ENCODE measurements at places on chromosomes 3 and 15. TPM values are rescaled to one million over a fixed set of nuclear protein-coding genes. Genes with fewer than 3 reads are reported as not detected.
A peak's percentile ranks its signal among the peaks of the same experiment; 100 is the strongest.

DNA sequence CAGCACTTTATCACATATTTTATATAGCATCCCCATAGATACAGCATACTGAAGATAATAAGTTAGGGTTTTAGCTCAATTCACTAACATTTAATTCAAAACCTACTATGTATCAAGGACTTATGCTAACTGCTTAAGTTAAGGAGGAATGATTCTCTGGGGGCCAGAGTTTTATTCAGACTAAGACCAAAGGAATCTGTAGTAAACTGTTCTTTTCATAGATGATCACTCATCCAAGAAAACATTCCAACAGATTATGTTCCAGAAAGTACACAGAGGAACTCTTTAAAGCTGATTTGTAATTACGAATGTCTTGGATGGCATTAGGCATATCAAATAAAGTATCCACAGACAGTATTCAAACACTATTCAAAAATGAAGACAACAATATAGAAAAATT lies 226.4 kb downstream of the SCAPER start:
- DNase-seq = no peak

GRCh38 chr3:50612234-50612882 lies 784 bp upstream of the CISH start:
- no peak for DNase-seq

DNA sequence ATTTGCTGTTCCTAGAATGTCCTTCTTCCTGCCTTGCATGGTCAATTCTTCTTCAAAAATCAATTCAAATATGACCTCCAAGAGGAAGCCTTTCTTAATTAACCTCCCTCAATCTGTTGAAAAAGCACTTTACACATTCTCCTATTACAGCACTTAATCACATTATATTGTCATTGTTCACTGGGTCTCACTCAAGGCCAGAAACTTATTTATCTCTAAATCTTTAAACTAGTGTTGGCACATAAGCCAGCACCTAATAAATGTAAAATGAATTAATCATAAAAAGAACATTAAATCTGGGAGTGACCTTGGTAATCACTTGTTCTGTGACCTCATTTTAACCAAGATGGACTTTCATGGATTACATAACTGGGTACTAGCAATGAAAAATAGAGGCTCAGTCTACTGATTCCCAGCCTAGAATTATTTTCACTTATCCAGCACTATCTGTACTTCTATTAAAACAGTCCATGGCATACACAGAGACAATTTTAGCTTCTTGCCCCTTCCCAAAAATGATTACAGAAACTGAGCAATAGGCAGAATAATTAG lies 22.1 kb downstream of the MSL2 start:
- DNase-seq = no peak

DNA sequence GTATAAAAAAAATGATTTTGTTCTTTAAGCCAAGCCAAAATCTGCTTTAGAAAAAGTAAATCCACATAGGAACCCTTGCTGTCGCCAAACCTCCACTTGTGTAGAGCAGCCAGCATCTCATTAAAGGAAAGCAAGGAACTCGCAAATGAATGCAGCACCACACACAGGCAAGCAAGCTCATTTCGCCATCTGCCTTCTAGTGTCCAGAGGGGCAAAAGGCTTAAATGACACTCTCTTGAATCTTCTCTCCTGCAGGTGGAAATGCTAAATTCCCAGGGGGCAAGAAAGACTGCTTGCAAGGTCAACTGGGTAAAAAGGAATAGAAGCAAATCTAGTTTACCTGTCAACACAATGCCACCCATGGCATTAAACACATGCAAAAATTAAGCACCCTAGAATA lies 2.4 kb downstream of the MB21D2 start:
- DNase-seq = peak; percentile 60

TMEM266 gene
- not detected for total RNA-seq

- no peak for DNase-seq
These were observed 230.6 kb downstream of the MECOM start for GRCh38 chr3:169432708-169433432.
